ENCODE measurements at places on chromosomes 5 and 9.

DNA sequence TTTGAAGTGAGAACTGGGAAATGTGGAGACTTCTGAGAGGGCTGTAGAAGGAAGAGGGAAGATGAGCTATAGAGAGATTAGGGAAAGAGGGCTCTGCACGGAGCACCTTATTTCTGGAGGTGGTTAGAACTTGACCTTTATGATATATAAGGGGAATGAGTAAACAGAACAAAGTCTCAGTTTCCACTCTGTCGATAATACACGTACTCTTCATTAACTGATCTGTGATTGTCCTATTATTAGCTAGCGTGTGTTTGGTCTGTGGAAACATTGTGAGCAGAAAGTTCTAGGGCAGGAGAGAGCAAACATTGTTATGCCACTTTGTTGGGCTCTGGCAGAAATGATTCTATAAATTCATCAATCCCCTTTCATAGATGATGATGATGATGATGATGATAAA lies 118.5 kb downstream of the UGCG start:
- no peak for DNase-seq

GRCh38 chr5:72346398-72346797 lies 26.2 kb downstream of the PTCD2 start:
- no peak for DNase-seq

GRCh38 chr5:17398431-17398830 lies 99.6 kb upstream of the TAF11L2 start:
- DNase-seq = no peak

GRCh38 chr5:169567079-169567478 lies 16.5 kb upstream of the SPDL1 start:
- no peak for DNase-seq

DNA sequence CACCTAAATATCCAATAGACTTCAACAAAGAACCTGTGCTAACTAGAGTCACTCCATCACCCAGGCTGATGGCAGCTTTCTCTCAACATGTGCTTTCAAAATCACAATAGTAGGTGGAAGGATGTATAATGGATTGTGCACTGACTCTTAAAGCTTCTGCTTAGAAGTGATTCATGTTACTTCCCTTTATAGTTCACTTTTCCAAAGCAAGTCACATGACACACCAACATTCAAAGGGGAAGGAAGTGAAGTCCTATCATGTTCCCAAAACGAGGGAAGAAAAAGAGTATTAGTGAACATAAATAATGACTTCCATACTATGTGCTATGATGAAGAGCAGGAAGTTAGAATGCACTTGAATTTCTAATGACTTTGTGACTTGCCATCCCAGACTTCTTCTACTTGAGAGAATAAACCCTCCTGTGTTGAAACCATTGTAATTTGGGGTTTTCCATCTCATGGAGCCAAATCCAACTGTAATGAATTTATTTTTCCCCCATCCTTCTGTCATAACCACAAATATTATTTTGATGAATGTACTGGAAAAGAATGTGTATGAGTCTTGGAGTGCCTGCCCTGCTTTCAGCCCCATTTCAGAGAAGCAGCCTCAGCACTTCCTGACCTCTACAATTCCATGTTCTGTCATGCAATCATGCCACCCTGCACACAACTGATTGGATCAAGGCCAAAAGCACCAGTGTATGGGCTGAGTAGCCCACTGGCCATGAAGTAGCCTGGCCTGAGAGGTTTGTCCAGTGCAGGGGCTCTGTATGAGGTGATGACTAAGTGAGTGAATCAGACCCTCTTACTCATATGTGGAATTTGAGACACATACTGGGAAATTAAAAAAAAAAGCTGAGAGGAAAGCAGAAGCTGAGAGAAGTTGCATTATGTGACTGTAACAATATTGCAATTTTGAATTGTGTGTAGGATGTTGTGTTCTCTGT lies 525.9 kb upstream of the CLINT1 start:
- no peak for DNase-seq

DNA sequence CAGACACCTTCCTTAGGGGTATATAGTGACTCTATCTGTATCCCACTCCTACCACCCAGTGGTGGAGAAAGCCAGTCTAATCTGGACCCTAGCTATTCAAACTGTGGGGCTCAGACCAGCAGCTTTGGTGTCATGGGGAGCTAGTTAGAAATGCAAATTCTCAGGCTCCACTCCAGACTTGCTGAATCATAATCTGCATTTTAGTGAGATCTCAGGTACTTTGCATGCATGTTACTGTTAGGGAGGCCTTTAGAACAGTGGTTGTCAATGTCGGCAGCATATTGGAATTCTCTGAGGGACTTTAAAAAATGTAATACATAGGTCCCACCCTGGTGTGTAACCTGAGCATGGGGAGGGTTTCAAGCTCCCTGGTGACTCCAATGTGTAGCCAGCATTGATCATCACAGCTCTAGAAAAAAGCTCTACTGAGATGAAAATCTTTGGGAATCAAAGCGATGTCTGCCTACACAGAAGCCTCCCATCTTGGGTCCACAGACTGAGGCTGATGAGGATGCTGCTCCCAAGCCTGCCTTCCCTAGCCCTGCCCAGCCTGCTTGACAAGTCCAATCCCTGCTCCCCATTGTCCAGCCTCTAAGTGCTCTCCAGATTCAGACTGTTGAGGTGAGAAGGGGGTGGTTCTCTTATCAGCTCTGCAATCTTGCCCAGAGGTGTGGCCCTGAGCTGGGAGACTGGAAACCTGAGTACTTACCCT lies 11.9 kb upstream of the GM2A start:
- no peak for DNase-seq

DNA sequence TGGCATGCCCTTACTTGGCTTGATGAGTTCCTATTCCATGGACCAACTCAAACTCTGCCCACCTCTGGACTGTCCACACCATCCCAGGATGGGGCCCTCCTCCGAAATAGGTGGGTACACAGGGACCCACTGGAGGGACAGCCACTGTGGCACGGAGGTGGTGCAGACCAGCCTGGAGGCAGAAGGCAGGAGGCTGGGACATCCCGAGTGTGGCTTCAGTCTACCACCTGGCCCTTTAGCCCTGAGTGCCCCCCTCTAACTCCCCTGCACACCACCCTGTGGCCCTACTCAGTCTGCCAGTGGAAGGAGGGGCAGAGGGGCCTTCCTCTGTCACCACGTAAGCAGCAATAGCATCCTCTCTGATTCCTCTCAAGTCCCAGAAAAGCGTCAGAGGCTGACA lies 3.7 kb downstream of the IL3 start:
- DNase-seq = no peak

GRCh38 chr9:91873637-91874051 lies 76.4 kb downstream of the ROR2 start:
- DNase-seq = peak; percentile 18

GRCh38 chr5:92401-93220 lies 643 bp downstream of the PLEKHG4B start:
- DNase-seq = no peak

DNA sequence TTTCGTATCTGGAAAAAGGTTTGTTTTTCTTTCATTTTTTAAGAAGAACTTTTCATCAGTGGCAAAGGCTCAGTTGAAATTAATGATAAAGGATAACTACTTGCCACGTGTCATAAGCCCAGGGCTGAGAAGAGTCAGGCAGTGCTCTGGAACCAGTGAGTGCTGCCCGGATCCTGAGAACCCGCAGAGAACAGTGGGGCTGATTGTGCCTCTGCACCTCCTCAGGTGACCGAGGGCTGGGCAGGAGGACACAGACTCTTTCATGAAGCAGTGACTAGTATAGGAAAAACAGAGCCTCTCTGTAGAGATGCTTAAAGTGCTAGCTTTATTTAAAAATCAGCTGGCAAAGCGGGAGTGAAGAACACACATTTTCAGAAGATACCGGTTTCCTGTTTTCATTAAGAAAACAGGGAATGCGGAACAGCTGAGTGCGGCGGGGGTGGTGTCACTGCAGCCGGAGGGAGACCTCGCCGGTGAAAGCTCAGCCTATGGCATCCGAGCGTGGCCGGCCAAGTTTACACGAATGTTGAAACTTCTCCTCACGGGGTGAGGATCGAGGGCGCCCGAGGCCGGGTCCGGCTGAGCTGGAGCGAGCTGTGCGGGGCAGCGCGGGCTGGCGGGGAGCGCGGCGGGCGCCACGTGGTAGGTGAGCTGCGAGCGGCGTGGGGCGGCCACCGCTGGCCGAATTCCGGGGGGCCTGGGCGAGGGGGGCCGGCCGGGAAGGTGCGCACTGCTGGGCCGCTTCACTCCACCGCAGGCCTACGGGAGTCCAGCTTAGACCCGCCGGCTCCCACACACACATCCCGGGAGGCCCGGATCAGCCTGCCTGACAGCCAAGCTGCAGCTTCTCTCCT lies 134.7 kb upstream of the DMRT1 start:
- DNase-seq = no peak

DNA sequence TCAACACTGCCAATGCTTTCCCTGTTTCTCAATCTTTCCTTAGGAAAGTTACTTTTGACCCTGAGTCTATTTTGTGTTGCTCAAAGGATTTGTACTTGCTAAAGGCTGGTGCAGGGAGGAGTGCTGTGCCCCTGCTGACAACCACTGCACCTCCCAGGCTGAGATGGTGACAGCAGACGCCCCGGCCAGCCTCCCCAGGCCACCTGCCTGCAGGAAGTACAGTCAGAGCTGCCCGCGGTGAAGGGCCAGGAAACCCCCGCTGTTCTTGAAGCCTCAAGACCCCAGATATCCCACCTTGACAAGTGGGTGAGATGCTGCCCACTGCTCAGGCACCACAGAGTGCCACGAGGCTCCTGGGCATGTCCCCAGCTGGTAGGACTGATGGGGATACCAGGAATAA lies 44.2 kb upstream of the CKMT2 start:
- DNase-seq = no peak

DNA sequence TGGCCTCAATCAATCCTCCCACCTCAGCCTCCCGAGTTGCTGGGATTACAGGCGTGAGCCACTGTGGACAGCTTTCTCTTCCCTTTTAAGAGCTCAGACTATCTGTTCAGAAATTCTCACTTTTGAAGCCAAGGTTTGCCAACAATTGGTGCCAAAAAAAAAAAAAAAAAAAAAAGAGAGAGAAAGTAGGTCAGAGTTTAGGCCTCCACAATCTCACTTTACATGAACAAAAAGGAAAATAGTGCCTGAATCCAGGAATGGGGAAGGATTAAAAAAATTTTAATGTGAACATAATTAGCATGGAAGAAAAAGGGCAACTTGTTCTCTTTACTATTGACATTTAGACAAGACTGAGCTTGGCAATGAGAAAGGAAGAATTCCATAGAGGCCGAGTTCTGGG lies 94.1 kb downstream of the NSG2 start:
- DNase-seq = no peak

GRCh38 chr5:63570752-63571151 lies 391.5 kb downstream of the HTR1A start:
- DNase-seq = peak; percentile 5

- no peak for DNase-seq
These were observed 2.2 kb upstream of the S1PR3 start for GRCh38 chr9:88988796-88989641.

GRCh38 chr9:96868709-96869108 lies 14.4 kb upstream of the ZNF782 start:
- no peak for DNase-seq

DNA sequence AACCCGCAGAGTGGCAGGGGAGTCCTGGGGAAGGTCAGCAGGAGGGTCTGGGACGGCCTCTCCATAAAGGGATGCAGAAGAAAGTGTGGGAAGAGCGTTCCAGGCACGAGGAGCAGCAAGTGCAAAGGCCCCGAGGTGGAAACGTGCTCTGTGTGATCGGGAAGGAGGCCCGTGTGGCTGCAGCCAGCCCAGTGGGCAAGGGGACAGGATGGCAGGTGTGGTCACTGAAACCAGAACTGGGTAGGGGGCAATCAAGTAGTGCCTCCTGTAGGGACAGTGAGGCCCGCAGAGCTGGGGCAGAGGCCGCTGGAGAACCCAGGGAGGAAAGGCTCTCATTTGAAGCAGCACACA lies 16.3 kb upstream of the LAMC3 start:
- no peak for DNase-seq

- no peak for DNase-seq
These were observed 24.4 kb upstream of the RGMB start for GRCh38 chr5:98749046-98749445.

DNA sequence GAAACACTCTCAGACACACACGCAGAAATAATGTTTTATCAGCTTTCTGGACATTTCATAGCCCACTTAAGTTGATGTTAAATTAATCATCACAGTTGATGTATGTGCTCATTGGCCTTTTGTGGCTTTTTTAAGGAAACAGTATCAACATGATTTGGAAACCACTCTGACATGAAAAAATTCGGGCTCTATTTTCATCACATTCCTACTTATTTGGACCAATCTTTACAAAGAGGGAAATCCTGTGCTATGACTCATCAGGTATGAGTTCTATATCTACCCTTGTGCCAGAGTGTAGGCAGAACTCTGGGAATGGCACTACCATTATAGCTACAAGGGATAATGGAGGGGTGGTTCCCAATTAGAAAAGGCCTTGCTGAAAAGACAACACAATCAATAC lies 388.4 kb upstream of the PTGER4 start:
- DNase-seq = no peak

DNA sequence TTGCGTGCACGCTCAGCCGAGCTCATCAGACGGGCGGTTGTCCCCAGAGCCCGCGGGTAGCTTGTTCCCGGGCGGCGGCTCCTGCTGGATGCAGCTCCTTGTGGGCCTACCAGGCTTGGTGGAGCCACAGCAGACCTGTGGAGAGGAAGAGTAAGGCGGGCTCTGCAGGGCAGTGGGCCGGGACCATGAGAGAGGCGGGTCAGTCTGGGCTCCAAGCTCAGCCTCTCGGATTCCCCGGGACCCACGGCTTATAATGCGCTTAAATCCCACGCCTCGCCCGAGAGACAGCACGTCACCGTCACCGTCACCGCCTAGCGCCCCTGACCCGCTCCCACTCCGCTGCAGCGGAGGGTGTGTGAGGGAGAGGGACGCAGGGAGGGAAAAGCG lies 1.9 kb upstream of the ANKRD18A start:
- no peak for DNase-seq

DNA sequence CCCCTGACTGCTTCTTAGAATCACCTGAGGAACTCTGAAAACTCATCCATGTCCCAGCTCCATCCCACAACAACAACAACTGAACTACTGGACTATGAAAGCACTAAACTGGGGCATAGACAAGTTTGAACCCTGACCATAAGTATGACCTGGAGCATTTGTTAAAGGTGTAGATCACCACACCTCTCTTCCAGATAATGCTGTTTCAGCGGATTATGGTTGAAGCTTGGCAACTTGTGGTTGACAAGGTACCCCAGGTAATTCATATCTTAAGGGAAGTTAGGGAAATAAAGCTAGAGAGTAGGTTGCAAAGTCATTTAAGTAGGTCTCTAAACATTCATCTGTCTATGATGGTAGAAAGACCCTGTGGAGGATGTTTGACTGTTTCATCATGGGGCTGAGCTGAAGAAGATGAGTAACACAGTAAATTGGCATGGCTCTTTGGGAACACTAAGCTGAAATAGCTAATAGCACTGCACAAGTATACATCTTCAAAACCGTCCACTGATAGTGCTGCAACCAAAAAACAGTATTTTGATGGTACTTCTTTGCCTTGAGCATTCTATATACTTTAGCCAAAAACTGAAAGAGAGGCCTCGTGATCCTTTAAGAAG lies 80.2 kb downstream of the TMEM174 start:
- DNase-seq = no peak

DNA sequence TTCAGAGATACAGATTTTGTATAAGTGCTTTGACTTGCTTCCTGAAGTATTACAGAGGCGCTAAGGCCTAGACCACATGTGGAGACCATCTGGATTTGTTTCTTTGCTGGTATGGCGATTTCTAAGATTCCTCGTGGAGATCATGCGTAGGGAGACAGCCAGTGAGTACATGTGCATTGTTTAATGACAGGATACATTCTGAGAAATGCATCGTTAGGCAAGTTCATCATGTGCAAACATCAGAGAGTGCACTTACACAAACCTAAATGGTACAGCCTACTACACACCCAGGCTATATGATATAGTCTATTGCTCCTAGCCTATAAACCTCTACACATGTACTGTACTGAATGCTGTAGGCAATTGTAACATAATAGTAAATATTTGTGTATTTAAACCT lies 16.5 kb upstream of the CEP120 start:
- no peak for DNase-seq

All from SHP77 (cell line).